Activated naive CD4-positive, alpha-beta T cell treated with anti-CD3 and anti-CD28 coated beads, Interleukin-2, amount 50 U/mL, for 16 hours (primary cell): ENCODE measurements at places on chromosomes 3 and 15.

GRCh38 chr15:79315623-79316328, 4.9 kb downstream of the TMED3 start:
- no peak for DNase-seq

- DNase-seq = no peak
Observed at GRCh38 chr3:149042789-149043386, 43.4 kb downstream of the HLTF start.

- no peak for DNase-seq
Observed at GRCh38 chr15:94965593-94965992, 734.2 kb downstream of the MCTP2 start.

GRCh38 chr15:56523521-56523920, 58.6 kb upstream of the MNS1 start:
- no peak for DNase-seq

DNA sequence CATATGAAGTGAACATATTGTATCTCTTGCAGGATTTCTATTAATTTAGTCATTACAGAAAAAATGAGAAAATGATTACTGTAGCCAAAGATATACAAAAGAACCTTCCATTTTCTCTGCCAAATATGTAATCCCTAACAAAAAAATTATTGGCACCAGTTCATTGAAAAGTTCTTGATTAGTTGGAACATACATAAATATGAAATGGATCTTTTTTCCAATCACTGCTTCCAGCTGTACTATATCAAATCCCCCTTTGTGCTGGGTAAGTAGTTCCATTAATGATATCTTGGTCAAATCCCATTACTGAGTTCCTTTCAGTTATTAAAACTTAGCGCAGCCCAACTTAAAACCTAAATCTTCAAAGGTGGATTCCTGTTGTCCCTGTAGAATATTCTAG, 263.8 kb downstream of the SLC9A9 start:
- DNase-seq = no peak

DNA sequence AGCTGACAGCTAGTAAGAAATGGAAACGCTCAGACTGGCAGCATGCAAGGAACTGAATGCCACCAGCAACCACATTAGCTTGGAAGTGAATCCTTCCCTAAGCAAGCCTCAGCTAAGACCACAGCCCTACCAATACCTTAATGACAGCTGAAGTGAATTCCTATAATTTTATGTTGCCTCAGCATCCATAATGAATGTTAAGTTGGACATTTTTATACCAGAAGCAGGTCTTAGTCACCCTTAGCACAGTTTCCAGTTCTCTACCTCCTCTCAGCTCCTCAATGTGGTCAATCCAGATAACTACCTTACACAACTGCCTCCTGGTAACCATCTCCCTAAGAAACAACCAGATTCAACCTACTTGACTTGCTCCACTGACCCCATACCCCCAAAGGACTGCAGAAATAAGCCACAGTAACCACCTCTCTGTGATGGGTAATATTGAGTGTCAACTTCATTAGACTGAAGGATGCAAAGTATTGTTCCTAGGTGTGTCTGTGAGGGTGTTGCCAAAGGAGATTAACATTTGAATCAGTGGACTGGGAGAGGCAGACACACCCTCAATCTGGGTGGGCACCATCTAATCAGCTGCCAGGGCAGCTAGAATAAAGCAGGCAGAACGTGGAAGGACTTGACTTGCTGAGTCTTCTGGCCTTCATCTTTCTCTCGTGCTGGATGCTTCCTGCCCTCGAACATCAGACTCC, 33.5 kb downstream of the NEDD4 start:
- DNase-seq = no peak
